ENCODE measurements at places on chromosomes 11 and 22. TPM values are rescaled to one million over a fixed set of nuclear protein-coding genes. Genes with fewer than 3 reads are reported as not detected.

Gene SPON1
- total RNA-seq = 31.7 TPM

Gene TRIM66
- total RNA-seq = 12.8 TPM

Gene BRD1
- total RNA-seq = 35.1 TPM

Gene TRIM34
- total RNA-seq = 6.9 TPM

Gene NXPE4
- not detected for total RNA-seq

Gene CCDC188
- total RNA-seq = not detected

Gene MMP13
- total RNA-seq = 0.98 TPM

Gene ANGPTL5
- total RNA-seq = not detected

Gene MMP12
- total RNA-seq = not detected

Gene MRGPRE
- total RNA-seq = not detected

Gene MS4A6A
- 30.7 TPM for total RNA-seq

Gene CHADL
- 3.7 TPM for total RNA-seq

Gene SREBF2
- total RNA-seq = 98.0 TPM

- H3K36me3 ChIP-seq = no peaks in the 10 kb centered on the region
- no peaks in the 10 kb centered on the region for H3K27me3 ChIP-seq
- no peak overlapping the region for H3K4me3 ChIP-seq
- DNase-seq = no peak
- H3K27ac ChIP-seq = no peak overlapping the region
These were observed 108.2 kb downstream of the PAX6 start for GRCh38 chr11:31702966-31703365.

DNA sequence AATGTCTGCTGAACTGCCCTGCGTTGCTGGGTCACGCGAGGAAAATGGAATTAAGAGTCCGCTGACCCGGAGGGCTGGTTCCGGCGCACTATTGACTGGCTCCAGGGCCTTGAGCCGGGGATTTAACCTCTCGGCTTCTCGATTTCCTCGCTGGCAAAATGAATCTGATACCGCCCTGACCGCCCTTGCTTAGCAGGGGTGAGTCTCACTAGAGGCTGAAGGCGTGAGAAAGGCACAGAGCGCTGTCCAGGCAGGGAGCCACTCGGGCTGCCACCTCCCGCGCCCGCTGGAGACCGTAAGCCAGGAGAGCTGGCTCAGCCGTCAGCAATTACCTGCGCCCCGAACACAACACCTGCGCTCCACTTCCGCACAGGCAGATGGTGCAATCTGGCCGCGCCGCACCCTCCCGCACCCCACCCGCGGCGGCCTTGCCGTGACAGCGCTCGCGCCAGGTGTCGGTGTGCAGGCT, 65.6 kb downstream of the BUD13 start:
- no peak overlapping the region for H3K27ac ChIP-seq
- H3K27me3 ChIP-seq = no peaks in the 10 kb centered on the region
- H3K4me1 ChIP-seq = peaks cover 8% of the 10 kb centered on the region
- H3K4me3 ChIP-seq = no peak overlapping the region
- H3K36me3 ChIP-seq = no peaks in the 10 kb centered on the region

- no peaks in the 10 kb centered on the region for H3K27me3 ChIP-seq
- no peak for DNase-seq
These were observed 94.3 kb downstream of the RNF169 start for GRCh38 chr11:74842967-74843366.

DNA sequence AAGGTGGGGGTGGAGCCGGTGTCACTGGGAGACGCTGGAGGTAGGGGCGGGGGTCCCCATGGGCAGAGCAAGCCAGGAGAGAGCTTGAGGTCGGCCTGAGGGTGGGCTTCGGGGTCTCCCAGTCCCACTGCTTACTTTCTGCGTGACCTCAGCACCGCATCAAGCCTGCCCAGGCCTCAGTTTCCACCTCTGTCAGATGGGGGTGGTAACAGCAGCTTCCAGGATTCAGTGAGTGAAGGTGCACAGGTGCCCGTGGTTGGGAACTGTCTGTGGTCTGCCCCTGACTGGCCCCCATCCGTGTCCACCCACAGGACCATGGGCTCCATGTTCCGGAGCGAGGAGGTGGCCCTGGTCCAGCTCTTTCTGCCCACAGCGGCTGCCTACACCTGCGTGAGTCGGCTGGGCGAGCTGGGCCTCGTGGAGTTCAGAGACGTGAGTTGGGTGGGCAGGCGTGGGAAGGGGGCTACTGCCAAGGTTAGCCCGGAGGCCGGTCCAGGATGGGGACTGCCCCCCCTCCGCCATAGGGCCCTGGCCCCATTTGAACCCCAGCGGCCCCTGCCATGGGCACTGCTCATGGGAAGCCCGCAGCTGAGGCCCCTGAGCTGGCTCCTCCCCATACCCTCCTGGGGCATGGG, 2.2 kb downstream of the TCIRG1 start:
- H3K36me3 ChIP-seq = peaks cover 7% of the 10 kb centered on the region
- H3K27me3 ChIP-seq = no peaks in the 10 kb centered on the region
- peaks cover 78% of the 10 kb centered on the region for H3K4me1 ChIP-seq
- no peak for DNase-seq

DNA sequence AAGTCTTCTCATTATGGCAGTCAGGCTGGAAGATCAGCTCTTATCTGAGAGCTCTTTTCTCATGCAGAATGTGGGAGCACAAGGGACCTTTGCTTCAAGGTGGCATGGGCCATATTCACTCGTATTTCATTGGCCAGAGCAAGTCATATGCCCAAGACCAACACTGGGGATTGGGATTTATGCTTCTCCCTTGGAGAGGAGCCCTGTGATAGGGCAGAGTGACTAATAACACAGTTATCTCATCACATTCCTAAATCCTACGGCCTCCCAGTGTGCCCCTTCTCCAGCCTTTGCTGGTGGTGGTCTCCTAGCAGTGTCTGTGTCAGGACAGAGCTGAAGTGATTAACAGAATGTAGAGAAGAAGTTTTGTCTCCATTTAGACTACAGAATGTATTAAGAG, 48.6 kb downstream of the SYT9 start:
- DNase-seq = no peak
- H3K36me3 ChIP-seq = no peaks in the 10 kb centered on the region
- H3K4me3 ChIP-seq = no peak overlapping the region

DNA sequence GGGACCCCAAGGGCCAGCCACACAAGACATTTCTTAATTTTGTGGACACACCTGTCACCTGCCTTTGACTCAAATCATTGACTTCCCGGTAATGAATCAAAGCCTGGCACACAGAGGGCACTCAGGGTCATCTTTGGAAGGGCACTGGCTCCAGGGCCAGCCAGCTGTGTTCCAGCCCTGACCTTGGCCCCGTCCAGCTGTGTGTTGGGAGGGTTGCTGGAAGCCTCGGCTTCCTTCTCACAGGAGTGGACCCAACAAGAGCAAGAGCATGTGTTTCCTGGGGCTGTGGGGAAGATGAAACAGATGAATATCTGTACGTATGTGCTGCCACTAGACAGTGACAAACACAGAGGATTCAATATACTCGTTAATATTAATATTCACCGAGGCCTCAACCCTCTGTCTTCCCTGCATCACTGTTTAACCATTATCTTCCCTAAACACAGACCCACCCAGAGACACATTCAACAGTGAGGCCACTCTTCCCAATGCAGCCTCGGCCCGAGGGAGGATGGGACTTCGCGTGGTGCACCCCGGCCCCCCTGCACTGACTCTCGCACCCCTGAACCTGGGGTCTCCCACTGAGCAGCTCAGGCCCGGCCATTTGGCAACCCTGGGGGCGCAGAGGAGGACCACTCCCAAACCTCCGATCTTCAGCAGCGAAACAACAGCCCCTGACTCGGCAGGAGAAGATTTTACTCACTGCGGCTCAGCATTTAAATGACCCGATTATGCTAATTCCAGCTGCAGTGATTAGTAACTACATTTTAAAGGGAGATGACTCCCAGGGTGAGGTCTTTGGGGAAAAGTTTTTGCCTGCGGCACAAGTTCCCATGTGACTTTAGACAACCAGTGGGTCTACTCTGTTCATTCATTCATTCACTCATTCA, 45.7 kb downstream of the PHF21B start:
- H3K27ac ChIP-seq = no peak overlapping the region
- DNase-seq = no peak
- H3K36me3 ChIP-seq = no peaks in the 10 kb centered on the region
- H3K4me3 ChIP-seq = no peak overlapping the region

GRCh38 chr22:50599816-50600455, 657 bp upstream of the MAPK8IP2 start:
- no peaks in the 10 kb centered on the region for H3K36me3 ChIP-seq
- no peaks in the 10 kb centered on the region for H3K27me3 ChIP-seq
- H3K4me3 ChIP-seq = peak overlapping the region; percentile 52
- H3K27ac ChIP-seq = no peak overlapping the region

GRCh38 chr11:70866834-70867233, 385.5 kb downstream of the SHANK2 start:
- H3K4me3 ChIP-seq = no peak overlapping the region
- H3K4me1 ChIP-seq = no peaks in the 10 kb centered on the region
- H3K27me3 ChIP-seq = no peaks in the 10 kb centered on the region
- DNase-seq = no peak
- H3K27ac ChIP-seq = no peak overlapping the region
- no peaks in the 10 kb centered on the region for H3K36me3 ChIP-seq

- no peaks in the 10 kb centered on the region for H3K27me3 ChIP-seq
- peak overlapping the region; percentile 59 for H3K27ac ChIP-seq
- H3K4me1 ChIP-seq = peaks cover 10% of the 10 kb centered on the region
- H3K36me3 ChIP-seq = no peaks in the 10 kb centered on the region
- no peak overlapping the region for H3K4me3 ChIP-seq
- DNase-seq = no peak
These were observed 5.1 kb downstream of the MPZL3 start for GRCh38 chr11:118247041-118247440.

DNA sequence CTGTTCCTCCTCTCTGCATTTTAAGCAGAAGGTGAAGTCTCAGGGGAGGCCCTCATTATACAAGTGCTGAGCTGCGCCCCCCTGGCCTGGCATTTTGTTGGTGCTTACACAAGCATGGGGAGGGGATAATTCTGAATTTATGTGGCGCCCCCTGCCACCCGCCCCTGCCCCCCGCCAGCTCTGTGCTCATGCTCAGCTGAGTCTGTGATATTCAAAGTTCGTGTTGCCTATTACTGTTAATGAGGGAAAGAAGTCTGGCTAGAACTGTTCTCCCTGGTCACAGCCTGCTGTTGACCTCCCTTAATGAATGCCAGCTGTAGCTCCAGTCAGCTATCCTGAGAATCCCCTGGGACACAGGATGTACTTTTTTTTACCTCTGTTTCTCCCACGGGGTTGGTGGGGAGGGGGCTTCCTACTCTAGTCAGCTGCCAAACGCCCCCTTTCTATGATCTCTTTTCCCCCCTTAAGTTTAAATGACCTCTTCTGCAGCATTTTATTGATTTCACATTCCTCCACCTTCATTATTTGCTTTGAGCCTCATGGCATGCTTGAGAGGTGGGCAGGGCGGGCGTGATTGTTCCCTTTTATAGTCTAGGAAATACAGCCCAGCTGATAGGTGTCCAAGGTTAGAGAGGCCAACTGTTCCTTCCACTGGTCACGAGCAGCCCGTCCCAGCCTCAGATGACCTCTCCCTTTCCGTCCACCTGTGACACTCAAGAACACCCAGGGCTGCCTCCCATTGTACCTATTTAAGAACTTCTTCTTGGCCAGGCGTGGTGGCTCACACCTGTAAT, 12.2 kb downstream of the USP2 start:
- H3K27ac ChIP-seq = peak overlapping the region; percentile 79
- H3K4me3 ChIP-seq = no peak overlapping the region
- H3K4me1 ChIP-seq = peaks cover 73% of the 10 kb centered on the region
- H3K27me3 ChIP-seq = no peaks in the 10 kb centered on the region
- DNase-seq = no peak

- H3K27me3 ChIP-seq = no peaks in the 10 kb centered on the region
- no peak overlapping the region for H3K4me3 ChIP-seq
- peak overlapping the region; percentile 99 for H3K27ac ChIP-seq
- peaks cover 55% of the 10 kb centered on the region for H3K4me1 ChIP-seq
These were observed 3.6 kb downstream of the PLA2G6 start for GRCh38 chr22:38177926-38178604.

GRCh38 chr22:46040471-46041465, 63.8 kb upstream of the WNT7B start:
- no peak for DNase-seq
- peak overlapping the region; percentile 100 for H3K27ac ChIP-seq
- H3K4me1 ChIP-seq = peaks cover 69% of the 10 kb centered on the region
- no peaks in the 10 kb centered on the region for H3K27me3 ChIP-seq
- H3K4me3 ChIP-seq = no peak overlapping the region

DNA sequence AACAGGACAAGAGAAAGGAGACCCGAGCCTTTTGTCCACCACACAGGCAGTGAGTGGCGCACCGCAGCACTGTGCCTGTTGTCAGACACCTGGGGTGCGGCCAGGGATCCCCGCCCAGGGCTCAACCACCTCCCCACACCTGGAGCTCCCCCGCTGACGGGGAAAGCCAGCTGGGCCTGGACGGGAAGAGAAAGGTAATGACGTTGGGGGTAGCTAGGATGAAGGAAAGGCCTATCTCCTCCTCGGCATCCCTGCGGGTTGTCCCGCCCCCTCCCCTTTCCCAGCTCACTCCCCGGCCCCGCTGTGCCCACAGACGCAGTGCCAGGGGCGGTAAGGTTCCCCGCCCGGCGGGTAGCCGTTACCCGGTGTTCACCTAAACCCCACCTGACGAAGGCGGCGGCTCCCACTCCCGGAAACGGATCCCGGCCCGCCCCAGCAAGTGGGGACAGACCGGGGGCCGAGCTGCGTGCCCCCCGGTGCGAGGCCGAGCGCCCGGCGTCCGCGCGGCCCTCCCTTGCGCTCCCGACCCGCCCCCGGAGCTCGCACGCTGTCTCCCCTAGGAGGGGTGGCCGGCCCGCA, 495 bp downstream of the HYOU1 start:
- DNase-seq = no peak
- no peaks in the 10 kb centered on the region for H3K27me3 ChIP-seq
- H3K36me3 ChIP-seq = peaks cover 36% of the 10 kb centered on the region
- peak overlapping the region; percentile 88 for H3K4me3 ChIP-seq
- peaks cover 28% of the 10 kb centered on the region for H3K4me1 ChIP-seq

DNA sequence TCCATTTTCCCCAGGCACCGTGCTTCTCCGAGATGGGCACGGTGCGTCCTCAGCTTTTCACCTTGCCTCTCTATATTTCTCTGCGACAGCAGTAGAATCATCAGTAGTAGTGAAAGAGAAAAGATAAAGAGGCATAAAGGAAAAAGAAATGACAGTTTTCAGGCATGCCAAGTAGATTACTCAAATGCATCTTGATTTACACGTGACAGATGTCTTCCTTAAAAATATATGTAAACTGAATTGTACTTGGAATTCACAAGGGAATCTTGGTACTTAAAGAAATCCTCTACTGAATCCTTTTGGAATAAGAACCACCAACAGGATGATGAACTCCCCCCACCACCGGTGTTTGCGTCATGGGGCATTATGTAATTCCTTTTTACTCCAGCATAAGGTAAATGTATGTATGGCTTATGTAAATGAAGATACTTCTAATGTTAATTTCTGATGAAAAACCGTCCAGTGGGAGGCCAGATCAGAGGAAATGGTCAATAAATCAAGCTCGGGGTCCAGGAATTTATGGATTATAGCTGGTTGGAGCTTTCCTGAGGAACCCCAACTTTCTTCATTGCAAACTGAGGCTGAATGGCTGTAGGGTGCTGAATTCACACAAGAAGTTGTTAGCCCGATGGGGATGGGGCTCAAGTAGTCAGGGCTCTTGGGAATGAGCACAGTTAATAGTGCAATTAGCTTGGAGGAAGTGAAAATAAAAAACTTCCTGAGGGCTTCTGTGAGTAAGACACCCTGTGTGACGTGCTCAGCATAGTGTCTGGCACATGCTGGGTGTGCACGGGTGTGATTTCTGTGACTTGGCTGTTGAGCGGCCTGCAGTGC, 630.4 kb downstream of the OPCML start:
- H3K36me3 ChIP-seq = no peaks in the 10 kb centered on the region
- no peak for DNase-seq
- no peaks in the 10 kb centered on the region for H3K4me1 ChIP-seq
- H3K27ac ChIP-seq = no peak overlapping the region
- no peak overlapping the region for H3K4me3 ChIP-seq

- no peaks in the 10 kb centered on the region for H3K27me3 ChIP-seq
- H3K36me3 ChIP-seq = peaks cover 52% of the 10 kb centered on the region
- H3K4me3 ChIP-seq = peak overlapping the region; percentile 74
- peak overlapping the region; percentile 93 for H3K27ac ChIP-seq
- no peak for DNase-seq
- peaks cover 57% of the 10 kb centered on the region for H3K4me1 ChIP-seq
These were observed 1.5 kb upstream of the ANKRD13D start for GRCh38 chr11:67287355-67288197.

All from vagina (tissue), 2 donors.